Activated CD8-positive, alpha-beta memory T cell treated with anti-CD3 and anti-CD28 coated beads for 24 hours (primary cell): ENCODE measurements at places on chromosomes 7 and 10.
A peak's percentile ranks its signal among the peaks of the same experiment; 100 is the strongest.

- no peak for DNase-seq
These were observed 5.9 kb downstream of the BORCS7 start for GRCh38 chr10:102859911-102860310.

DNA sequence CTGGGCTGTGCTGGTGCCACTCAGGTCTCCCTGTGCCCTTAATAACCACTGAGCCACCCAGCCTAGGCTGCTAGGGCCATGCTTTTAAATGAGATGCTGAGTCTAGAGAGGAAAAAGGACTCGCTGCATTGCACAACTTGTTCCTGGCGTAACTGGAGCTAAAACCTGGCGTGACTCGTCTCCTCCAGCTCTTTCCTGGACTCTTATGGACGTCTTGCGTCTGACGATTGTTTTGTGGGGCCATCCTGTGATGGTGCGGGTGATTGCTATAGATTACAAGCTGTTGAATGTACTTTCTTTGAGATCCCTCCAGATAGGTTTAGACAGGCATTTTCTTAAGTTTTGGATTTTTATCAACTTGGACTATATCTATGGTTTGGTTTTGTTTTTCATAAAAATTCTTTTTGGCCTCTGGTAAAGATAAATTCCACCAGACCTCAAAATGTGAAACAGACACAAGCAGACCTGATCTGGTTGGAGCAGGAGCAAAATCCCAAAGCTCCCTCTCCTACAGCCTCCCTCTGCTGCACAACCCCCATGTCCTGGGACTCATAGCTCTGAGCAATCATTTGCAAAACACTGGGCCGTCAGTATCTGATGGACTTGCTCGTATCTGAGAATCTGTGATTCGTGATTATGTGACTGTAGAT is 230.3 kb downstream of the ARHGAP12 start:
- no peak for DNase-seq

DNA sequence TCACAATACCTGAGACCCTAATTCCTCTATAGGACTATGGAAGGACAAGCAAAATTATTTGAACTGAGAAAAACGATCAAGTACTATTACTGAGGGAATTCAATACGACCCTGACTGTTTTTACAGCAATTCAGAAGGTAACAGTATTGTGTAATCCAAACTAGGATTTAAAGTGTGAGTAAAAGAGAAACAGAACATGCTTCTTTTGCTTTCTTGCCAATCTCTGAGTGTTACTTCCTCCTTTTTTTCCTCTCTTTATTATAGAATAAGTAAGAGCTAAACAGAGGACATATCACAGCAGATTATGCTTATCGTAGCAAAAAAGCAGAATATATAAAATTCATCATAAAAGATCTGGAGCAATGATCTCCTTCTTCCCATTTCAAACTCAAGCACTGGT is 292.1 kb downstream of the THSD7A start:
- DNase-seq, result no peak

- no peak for DNase-seq
These were observed 36.6 kb upstream of the SPOCK2 start for GRCh38 chr10:72124989-72125388.

- DNase-seq, result no peak
These were observed 19.6 kb upstream of the AMZ1 start for GRCh38 chr7:2668401-2668800.

- DNase-seq, result no peak
These were observed 66.0 kb downstream of the ANLN start for GRCh38 chr7:36455646-36456045.

- no peak for DNase-seq
These were observed 2.2 kb downstream of the CROT start for GRCh38 chr7:87347664-87348063.

DNA sequence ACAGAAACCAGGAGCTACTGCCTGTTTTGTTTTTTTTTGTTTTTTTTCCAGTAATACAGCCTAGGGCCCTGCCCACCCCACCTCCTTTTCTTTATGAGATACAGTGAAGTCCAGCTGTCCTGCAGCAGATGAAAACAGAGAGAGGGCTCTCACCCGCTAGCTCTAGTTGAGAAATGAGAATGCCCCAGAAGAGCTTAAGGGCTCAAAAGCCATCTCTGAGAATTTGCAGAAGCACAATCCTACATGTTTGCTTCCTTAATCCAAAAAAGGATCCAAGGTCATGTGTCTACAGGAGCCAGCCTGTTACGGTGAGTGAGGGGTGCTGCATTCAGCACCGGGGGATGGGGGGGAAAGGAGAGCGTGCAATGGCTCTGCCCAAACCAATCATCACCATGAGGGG is 122.7 kb downstream of the KCNMA1 start:
- DNase-seq, result no peak

- peak; percentile 70 for DNase-seq
These were observed 375.6 kb downstream of the SFMBT2 start for GRCh38 chr10:7035126-7035761.

DNA sequence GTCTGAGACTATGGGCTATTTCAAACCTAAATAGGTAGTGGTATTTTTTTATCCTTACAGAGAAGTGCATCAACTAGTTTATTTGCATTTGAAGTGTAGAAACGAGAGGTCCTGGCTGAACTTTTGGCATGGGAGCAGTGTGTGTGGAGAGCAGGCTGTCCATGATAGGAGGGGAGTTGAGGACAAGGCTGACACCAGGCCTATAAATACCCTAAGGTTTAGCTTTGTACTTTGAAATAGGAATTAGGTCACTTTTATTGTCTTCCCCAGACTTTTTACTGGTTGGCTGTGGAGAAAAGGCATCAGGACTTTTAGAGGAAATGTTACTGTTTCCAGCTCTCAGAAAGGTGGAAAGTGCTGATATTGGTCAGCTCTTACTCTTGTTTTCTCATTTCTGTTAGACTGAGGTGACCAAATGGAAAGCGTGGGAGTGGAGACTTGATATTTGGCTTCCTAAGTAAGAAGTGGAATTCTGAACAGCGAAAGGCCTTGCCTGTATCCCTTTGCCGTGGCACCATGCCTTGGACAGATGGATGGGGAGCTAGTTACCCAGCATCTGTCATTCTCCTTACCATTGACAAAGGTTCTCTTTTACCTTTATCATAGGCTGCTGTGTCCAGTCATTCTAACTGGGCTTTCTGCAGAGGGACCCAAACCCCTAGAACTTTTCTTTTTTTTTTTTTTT is 46.0 kb downstream of the GBF1 start:
- no peak for DNase-seq

DNA sequence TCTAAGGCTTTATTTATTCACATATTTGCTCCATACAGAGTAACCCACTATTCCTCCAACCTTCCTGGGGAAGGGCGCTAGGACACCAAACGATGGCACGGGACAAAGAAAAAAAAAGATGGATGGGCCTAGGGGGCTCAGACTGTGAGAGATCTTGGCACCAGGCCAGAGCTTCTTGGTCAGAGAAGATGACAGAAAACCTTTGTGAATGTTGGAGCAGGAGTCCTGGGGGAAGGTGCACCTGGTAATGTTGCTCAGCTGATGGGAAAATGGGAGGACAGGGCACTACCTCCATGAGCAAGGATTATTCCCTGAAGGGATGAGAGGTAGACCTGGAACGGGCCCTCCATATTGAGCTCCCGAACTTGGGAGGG is 1.4 kb upstream of the SH3PXD2A start:
- no peak for DNase-seq

DNA sequence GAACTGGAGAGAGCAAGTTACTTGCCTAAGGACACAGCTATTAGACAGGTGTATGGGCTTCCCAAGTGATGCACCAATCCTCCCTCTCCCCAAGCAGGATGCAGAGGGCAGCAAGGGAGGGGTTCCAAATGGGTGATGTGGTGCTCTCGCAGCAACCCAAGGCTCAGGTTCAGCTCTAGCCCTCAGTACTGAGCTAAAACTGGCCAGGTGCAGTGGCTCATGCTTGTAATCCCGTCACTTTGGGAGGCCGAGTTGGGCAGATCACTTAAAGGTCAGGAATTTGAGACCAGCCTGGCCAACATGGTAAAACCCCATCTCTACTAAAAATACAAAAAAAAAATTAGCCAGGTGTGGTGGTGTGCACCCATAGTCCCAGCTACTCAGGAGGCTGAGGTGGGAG is 40.7 kb downstream of the GPRIN2 start:
- peak; percentile 47 for DNase-seq

- peak; percentile 58 for DNase-seq
These were observed 169.9 kb upstream of the ASAH2 start for GRCh38 chr10:50421026-50421719.

- DNase-seq, result no peak
These were observed 432.5 kb upstream of the PCDH15 start for GRCh38 chr10:55233505-55233904.

- no peak for DNase-seq
These were observed 22.5 kb downstream of the DRGX start for GRCh38 chr10:49373361-49373760.

DNA sequence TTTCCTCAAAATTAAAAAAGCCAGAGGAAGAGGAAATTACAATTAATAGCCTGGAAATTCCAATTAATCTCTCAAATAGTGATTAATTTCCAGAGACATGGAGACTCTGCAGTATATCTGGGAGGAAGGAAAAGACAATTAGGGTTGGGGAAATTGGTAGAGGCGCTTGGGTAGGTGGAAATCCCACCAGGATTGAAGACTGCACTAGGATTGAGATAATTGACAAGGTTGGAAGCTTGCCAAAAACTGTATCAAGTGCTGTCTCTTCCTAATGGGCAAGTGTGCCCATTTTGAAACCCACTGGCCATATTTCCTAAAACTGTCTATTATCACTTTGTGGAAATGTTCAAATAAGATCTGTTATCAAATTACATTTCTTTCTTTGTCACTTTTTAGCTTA is 21.6 kb downstream of the CHN2 start:
- no peak for DNase-seq

DNA sequence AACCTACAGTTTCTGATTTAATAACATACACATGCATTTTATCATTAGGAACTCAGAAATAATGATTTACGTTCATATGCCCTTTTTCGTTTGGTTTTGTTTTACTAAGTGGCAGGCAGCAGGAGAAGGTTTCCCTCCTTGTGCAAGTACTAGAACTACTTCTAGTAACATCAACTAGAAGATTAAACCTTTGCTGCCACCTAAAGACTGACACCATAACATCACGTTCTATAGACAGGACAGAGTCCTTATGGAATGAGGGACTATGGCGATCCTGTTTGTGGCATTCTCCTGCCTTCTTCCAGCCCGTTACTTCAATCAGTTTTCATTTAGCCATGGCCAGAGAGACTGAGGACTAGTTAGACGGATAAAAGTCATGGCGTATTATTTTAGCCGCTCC is 53.2 kb downstream of the GAD2 start:
- no peak for DNase-seq

GRCh38 chr7:55571511-55572377 is 558 bp downstream of the VOPP1 start:
- DNase-seq, result peak; percentile 82

- no peak for DNase-seq
These were observed 24.8 kb downstream of the GNA12 start for GRCh38 chr7:2819161-2819953.

GRCh38 chr7:151215396-151215795 is 5.1 kb upstream of the H2BK1 start:
- DNase-seq, result no peak

GRCh38 chr7:157955348-157955999 is 618.7 kb downstream of the DNAJB6 start:
- DNase-seq, result no peak

- DNase-seq, result no peak
These were observed 4.4 kb upstream of the TBL2 start for GRCh38 chr7:73582664-73583202.

- no peak for DNase-seq
These were observed 10.3 kb downstream of the RBP3 start for GRCh38 chr10:47358457-47358856.

DNA sequence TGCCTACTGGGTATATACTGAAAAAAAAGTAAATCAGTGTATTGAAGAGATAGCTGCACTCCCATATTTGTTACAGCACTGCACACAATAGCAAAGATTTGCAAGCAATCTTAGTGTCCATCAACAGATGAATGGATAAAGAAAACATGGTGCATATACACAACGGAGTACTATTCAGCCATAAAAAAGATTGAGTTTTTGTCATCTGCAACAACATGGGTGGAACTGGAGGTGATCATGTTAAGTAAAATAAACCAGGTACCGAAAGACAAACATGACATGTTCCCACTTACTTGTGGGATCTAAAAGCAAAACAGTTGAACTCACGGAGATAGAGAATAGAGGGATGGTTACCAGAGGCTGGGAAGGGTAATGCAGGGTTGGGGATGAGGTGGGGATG is 34.2 kb upstream of the FAM171A1 start:
- DNase-seq, result no peak

- no peak for DNase-seq
These were observed 53.2 kb downstream of the PKD1L1 start for GRCh38 chr7:47895026-47895425.

GRCh38 chr7:99132595-99133321 is 11.2 kb downstream of the SMURF1 start:
- DNase-seq, result no peak

DNA sequence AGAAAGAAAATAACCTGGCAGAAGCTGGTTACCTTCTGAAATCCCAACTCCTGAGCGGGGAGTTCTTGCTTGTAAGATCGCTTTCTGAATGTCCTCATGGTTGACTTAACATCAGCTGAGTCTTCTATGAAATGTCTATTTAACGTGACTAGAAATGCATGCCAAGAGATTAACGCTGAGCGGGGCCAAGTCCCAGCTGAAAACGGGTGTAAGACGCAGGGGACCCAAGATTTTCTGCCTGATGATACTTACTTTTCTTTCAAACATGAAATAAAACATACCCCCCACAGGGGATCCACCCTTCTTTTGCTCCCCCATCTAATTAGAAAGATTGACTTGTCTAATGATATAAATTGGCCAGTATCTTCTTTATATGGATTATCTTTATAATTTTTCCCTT is 14.9 kb downstream of the OR9A2 start:
- DNase-seq, result no peak

GRCh38 chr10:117656385-117657367 is 114.1 kb downstream of the EMX2 start:
- DNase-seq, result no peak

- no peak for DNase-seq
These were observed 86.8 kb downstream of the SORBS1 start for GRCh38 chr10:95474228-95475002.
